Pericardium fibroblast (primary cell): ENCODE measurements at places on chromosomes 1 and 21. TPM values are rescaled to one million over a fixed set of nuclear protein-coding genes. Genes with fewer than 3 reads are reported as not detected.

FCRLB gene
- 0.68 and 1.8 TPM in 2 replicates for total RNA-seq

PSMG1 gene
- total RNA-seq, result 35.6 and 45.9 TPM in 2 replicates

CD84 gene
- not detected in 2 replicates for total RNA-seq

KHDRBS1 gene
- 40.5 and 40.9 TPM in 2 replicates for total RNA-seq

RPS8 gene
- 3,142 and 4,476 TPM in 2 replicates for total RNA-seq

PGLYRP3 gene
- total RNA-seq, result not detected in 2 replicates

GSTM5 gene
- 3.7 TPM in 1 of 2 replicates, not detected in the other for total RNA-seq

SPATA17 gene
- total RNA-seq, result 0.12 and 5.0 TPM in 2 replicates

NPL gene
- 1.4 TPM in 2 replicates for total RNA-seq

ZBED6 gene
- total RNA-seq, result 10.5 and 11.6 TPM in 2 replicates

CD1E gene
- not detected in 2 replicates for total RNA-seq

LRRC3 gene
- 3.0 and 3.5 TPM in 2 replicates for total RNA-seq

SYDE2 gene
- total RNA-seq, result 1.8 and 3.9 TPM in 2 replicates

FOXO6 gene
- total RNA-seq, result 0.47 TPM in 1 of 2 replicates, not detected in the other

OR2T27 gene
- total RNA-seq, result not detected in 2 replicates

CFHR3 gene
- not detected in 2 replicates for total RNA-seq

TCEA3 gene
- 1.5 and 10.9 TPM in 2 replicates for total RNA-seq

RAVER2 gene
- total RNA-seq, result 3.3 and 3.8 TPM in 2 replicates

WDR26 gene
- total RNA-seq, result 30.5 and 36.9 TPM in 2 replicates

OR2AK2 gene
- not detected in 2 replicates for total RNA-seq

LHX8 gene
- not detected in 2 replicates for total RNA-seq

SLAMF9 gene
- total RNA-seq, result not detected in 2 replicates

TRIM58 gene
- 0.09 and 0.58 TPM in 2 replicates for total RNA-seq

C1orf226 gene
- 0.77 and 1.8 TPM in 2 replicates for total RNA-seq

OTUD3 gene
- 2.6 and 3.9 TPM in 2 replicates for total RNA-seq

BCAR3 gene
- 20.9 and 25.3 TPM in 2 replicates for total RNA-seq

PPFIA4 gene
- total RNA-seq, result 2.4 and 5.1 TPM in 2 replicates

ETV3L gene
- not detected in 2 replicates for total RNA-seq

FAM72D gene
- total RNA-seq, result not detected in 2 replicates

PADI2 gene
- 0.12 TPM in 1 of 2 replicates, not detected in the other for total RNA-seq

KCNN3 gene
- 0.09 and 0.12 TPM in 2 replicates for total RNA-seq

FCRL4 gene
- not detected in 2 replicates for total RNA-seq

NTRK1 gene
- total RNA-seq, result not detected in 2 replicates

TDRD10 gene
- total RNA-seq, result not detected in 2 replicates

TAS1R1 gene
- total RNA-seq, result 0.17 TPM in 1 of 2 replicates, not detected in the other

C1orf94 gene
- not detected in 2 replicates for total RNA-seq

HSD3B1 gene
- not detected in 2 replicates for total RNA-seq

CYP4B1 gene
- not detected in 2 replicates for total RNA-seq

PLA2G2C gene
- not detected in 2 replicates for total RNA-seq

INSRR gene
- not detected in 2 replicates for total RNA-seq

RUNX1 gene
- total RNA-seq, result 8.1 and 16.7 TPM in 2 replicates

ADAMTS4 gene
- total RNA-seq, result 1.8 and 3.4 TPM in 2 replicates

AADACL4 gene
- total RNA-seq, result 0.58 TPM in 1 of 2 replicates, not detected in the other

LCA5L gene
- 1.2 and 2.5 TPM in 2 replicates for total RNA-seq

RXRG gene
- total RNA-seq, result not detected in 2 replicates

PLCH2 gene
- total RNA-seq, result under 0.01 TPM in 1 of 2 replicates, not detected in the other

CA14 gene
- total RNA-seq, result not detected in 2 replicates

NBPF4 gene
- not detected in 2 replicates for total RNA-seq

SRSF11 gene
- total RNA-seq, result 51.9 and 68.4 TPM in 2 replicates

GNAT2 gene
- total RNA-seq, result 0.17 TPM in 1 of 2 replicates, not detected in the other

MYBPH gene
- total RNA-seq, result 0.93 and 12.5 TPM in 2 replicates

AVPR1B gene
- not detected in 2 replicates for total RNA-seq
